Renal pelvis (tissue), 12 donors: ENCODE measurements at places on chromosomes 5 and 9. TPM values are rescaled to one million over a fixed set of nuclear protein-coding genes. Genes with fewer than 3 reads are reported as not detected.

DNA sequence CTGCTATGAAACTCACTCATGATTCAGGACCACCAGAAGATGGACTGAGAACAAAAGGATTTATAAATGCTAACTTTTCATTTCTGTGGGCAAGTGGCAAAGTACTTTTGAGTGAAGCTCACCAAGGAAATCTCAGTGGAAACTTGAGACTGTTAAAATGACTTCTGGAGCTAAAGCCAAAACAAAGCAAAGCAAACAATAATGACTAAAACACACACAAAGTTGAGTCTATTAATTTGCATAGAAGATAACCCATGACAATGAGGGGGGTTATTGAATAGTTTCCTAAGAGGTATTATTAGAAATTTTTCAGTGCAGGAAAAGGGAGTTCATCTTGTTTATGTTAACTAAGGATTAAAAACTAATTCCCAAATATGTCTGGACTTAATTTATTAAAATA, 612.8 kb upstream of the FAM174A start:
- no peak for DNase-seq

GRCh38 chr5:141703133-141703561, 21.1 kb upstream of the ARAP3 start:
- no peak for DNase-seq

DNA sequence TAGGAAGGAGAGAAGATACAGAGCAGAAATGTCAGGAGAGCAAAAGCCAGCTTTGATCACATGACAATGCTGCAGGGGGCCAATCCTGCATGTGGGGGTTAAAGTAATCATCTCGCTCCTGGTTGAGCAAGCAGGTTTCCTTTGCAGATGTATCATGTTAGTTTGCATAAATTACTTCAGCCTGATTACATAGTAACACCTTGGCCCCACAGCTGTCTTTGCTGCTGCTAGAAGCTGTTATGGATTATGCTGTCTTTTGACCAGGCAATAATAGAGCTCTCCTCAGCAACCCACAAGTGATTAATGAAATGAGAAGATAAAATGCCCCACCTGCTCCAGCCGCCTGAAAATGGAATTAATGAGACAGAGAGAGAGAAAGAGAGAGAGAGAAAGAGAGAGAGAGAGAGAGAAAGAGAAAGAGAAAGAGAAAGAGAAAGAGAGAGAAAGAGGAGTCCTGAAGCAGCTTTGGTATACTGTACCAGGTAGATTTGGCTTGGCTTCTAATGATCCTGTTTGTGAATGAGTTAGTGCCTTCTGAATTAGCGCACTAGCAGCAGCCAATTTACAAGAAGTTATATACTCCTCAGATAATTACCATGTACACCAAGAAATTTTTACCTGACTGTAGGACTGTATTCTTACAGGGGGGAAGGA, 174.3 kb upstream of the RORB start:
- DNase-seq = no peak

DNA sequence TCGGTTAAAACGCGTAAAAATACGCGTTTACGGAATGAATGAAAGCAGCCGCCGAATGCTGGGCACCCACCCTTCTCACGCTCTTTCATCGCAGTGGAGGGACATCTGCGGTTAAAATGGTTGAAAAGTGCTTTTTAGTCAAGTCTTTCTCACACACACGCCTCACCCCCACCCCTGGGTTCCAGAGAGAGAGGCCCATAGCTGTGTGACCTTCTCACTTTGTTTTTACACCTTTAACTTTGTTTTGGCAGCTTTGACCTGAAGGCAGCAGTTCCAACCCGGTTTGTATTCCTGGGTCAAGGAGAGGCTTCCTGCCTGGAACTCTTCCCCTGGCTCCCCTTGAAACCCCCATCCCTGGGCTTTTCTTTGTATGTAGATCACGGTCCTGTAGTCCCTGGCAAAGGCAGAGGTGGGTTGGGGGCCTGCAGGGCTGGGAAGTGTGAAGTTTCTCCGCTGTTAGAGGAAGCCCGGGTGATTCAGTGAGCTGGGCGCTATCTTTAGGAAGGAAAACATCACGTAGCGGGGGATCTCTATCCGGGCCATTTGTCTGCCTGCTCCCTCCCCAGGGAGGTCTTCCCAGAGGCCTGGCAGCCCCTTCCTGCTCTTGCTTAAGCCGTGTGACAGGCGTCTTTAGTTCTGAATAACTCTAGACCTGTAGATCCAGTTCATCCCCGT, 29.6 kb downstream of the SPRY4 start:
- no peak for DNase-seq

DNA sequence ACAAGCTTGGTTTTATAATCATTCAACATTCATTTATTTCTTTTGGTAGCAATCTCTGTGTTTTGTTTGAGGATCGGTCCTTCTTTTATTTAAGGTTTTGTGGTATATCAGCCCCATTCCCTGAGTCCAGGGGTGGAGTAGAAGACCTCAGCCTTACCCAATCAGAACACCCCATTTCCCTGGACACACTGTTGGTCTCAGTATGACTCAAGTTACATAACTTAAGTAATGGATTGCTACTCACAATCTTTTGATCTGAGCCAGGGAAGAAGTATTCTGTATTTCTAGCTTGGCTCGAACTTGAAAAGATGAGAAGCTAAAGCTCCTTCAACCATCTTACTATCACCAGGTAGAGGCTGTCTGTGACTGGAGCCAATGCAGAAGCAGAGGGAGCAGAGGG, 175.2 kb upstream of the HAPLN1 start:
- DNase-seq = no peak

GRCh38 chr5:129629575-129629974, 118.3 kb upstream of the MINAR2 start:
- no peak for DNase-seq

DOCK2 gene
- polyA plus RNA-seq = 2.1 TPM

THBS4 gene
- polyA plus RNA-seq = 16.3 TPM

RNF180 gene
- polyA plus RNA-seq = 9.0 TPM

TTLL11 gene
- polyA plus RNA-seq = 6.2 TPM
